Fibroblast of villous mesenchyme (primary cell): ENCODE measurements at places on chromosomes 6 and 20. TPM values are rescaled to one million over a fixed set of nuclear protein-coding genes. Genes with fewer than 3 reads are reported as not detected.

The VWA7 gene
- under 0.01 TPM in 2 replicates for total RNA-seq

- DNase-seq: peak; percentile 70
These were observed 103.5 kb downstream of the MAP7 start for GRCh38 chr6:136446579-136447187.

The CLIC5 gene
- total RNA-seq: not detected in 2 replicates

- DNase-seq: no peak
These were observed 41.8 kb upstream of the DST start for GRCh38 chr6:56684342-56685101.

DNA sequence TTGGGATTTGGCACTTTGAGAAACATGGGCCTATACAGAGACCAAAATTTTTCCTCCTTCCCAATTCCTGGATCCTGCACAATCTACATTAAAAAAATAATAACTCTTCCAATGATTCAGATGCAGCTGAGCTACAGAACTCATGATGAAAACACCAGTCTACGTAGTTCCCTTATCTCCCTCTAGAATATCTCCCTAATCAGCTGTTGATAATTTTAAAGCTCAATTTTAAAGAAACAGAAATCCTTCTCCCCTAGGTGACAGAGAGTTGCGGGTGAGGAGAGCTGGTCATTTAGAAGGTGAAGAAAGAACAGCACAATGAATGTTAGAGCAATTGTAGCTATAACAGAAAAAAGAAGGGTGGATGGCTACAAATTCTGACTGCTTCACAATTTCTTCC, 175.6 kb upstream of the KCNK16 start:
- DNase-seq: no peak

The SMIM28 gene
- total RNA-seq: not detected in 2 replicates

GRCh38 chr6:23006656-23007055, 437.3 kb downstream of the HDGFL1 start:
- DNase-seq: peak; percentile 22

The BPIFB1 gene
- total RNA-seq: not detected in 2 replicates

The PLN gene
- 5.2 and 7.4 TPM in 2 replicates for total RNA-seq

- peak; percentile 68 for DNase-seq
These were observed 252.4 kb downstream of the HDGFL1 start for GRCh38 chr6:22821664-22822320.
